ENCODE measurements at places on chromosomes 2 and 18.

GRCh38 chr2:182740701-182741100 lies 24.6 kb downstream of the DNAJC10 start:
- no peak overlapping the region for H3K4me3 ChIP-seq
- DNase-seq, result no peak
- H3K27ac ChIP-seq, result no peak overlapping the region
- no peaks in the 10 kb centered on the region for H3K27me3 ChIP-seq
- peaks cover 2% of the 10 kb centered on the region for H3K4me1 ChIP-seq

DNA sequence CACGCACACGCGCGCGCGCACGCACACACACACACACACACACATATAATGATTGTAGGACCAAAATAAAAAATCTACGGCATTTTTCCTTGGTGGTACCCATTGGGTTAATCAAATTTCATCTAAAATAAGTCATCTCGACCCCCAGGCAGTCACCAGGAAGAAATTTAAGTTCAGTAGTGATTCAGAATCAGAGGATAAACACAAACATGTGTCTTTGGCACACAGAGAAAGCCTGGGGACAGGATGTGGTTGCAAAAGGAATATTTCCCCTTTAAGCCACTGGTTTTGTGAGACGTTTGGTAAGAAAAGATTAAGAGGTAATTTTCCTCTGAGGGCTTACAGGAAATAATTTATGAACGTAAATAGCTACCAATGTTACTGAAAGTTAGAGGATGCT lies 171.6 kb upstream of the PIEZO2 start:
- no peaks in the 10 kb centered on the region for H3K4me1 ChIP-seq
- H3K27me3 ChIP-seq, result peaks cover 12% of the 10 kb centered on the region
- no peak for DNase-seq
- H3K36me3 ChIP-seq, result no peaks in the 10 kb centered on the region
- no peak overlapping the region for H3K4me3 ChIP-seq

GRCh38 chr2:142824756-142825155 lies 52.7 kb upstream of the KYNU start:
- no peak overlapping the region for H3K4me3 ChIP-seq
- no peaks in the 10 kb centered on the region for H3K36me3 ChIP-seq
- H3K4me1 ChIP-seq, result peaks cover 3% of the 10 kb centered on the region
- no peak for DNase-seq

DNA sequence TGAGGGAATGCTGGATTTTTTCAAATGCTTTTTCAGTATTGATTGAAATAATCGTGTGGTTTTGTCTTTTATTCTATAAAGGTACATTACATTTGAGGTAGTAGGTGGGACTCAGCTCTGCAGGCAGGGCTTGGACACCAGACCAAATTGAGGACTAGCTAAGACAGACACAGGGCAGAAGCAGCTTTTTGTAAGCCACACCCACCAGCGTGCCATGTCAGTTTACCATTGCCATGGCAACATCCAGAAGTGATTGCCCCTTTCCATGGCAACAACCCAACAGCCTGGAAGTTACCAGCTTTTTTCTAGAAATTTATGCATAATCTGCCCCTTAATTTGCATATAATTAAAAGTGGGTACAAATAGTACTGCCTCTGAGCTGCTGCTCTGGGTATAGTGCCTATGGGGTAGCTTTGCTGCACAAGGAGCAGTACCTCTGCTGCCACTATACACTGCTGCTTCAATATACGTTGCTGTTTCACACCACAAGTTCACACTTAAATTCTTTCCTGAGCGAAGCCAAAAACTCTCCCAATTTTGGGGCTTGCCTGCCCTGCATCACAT lies 23.6 kb upstream of the VWA3B start:
- no peak overlapping the region for H3K4me3 ChIP-seq
- no peak overlapping the region for H3K27ac ChIP-seq

DNA sequence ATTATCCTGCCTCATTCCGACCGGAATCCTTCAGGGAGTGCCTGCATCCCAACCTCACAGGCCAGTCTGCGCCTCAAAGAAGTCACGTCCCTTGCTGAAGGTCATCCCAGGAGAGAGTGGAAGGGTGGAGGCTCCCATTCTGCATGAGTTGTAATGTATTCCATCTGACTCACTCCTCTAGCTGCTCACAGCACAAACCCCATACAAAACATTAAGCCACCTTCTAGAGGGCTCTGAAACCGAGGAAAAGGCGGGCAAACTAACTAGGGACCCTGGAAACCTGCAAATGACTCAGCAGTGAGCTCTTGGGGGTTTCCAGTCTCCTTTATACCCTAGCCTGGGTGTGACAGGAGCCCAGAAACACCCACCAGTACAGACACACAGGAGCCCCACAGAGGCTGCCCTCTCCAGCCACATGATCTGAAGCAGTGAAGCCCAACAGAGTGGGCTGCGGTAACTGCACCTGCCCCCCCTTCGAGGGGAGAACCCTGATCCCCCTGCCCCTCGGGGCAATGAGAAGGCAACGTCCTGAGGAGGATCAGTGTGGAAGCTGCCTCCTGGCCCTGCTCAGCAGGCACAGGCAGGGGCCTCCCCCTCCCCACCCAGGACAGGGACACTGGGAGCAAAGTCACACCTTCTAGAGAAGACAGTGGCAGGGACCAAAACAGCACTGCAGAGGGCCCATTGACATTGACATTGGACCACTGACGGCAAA lies 69.3 kb upstream of the SNTG2 start:
- peaks cover 64% of the 10 kb centered on the region for H3K27me3 ChIP-seq
- peaks cover 3% of the 10 kb centered on the region for H3K4me1 ChIP-seq
- no peak for DNase-seq
- H3K4me3 ChIP-seq, result no peak overlapping the region
- peaks cover 3% of the 10 kb centered on the region for H3K36me3 ChIP-seq

DNA sequence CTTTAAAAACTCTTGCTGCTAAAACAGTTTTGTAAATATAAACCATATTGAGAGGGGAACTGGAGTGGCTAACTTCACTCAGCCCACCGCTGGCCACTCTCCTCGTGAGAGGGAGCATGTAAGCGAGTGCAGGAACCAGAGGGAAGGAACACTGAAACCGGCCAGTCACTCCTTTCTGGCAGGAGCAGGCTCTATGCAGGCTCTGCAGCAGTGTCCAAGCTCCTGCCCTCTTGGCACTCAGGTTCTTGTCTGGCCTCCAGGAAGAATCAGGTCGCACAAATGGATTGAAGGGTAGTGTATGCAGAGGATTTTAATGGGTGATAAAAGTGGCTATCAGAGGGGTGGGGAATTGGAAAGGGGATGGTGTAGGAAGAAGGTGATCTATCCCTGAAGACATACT lies 157.7 kb downstream of the TMX3 start:
- H3K27ac ChIP-seq, result no peak overlapping the region
- H3K36me3 ChIP-seq, result no peaks in the 10 kb centered on the region
- no peak for DNase-seq
- H3K4me1 ChIP-seq, result no peaks in the 10 kb centered on the region

- DNase-seq, result no peak
- no peak overlapping the region for H3K27ac ChIP-seq
- H3K4me3 ChIP-seq, result no peak overlapping the region
Observed at GRCh38 chr2:116810071-116810470, 1004.4 kb upstream of the DDX18 start.

- H3K27ac ChIP-seq, result no peak overlapping the region
- H3K4me3 ChIP-seq, result no peak overlapping the region
- peaks cover 8% of the 10 kb centered on the region for H3K27me3 ChIP-seq
Observed at GRCh38 chr2:159226608-159227385, 59.7 kb downstream of the WDSUB1 start.

DNA sequence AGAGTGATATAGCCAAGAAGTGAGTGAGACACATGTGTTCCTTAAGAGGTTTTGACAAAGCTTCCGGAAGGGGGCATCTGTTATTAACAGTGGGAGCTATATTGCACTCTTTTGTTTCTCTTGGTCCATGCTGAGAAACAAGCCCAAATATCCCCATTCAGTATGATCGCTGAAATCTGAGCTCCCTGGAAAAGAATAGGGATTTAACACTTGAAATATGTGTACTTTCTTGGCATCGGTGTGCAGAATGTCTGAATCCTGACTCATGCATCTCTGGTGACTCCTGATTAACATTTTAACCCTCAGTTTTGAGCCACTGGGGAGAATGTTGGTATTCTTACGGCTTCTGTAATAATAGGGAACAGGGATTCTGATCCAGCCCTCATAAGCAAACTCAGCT lies 448.1 kb downstream of the TSN start:
- H3K27ac ChIP-seq, result no peak overlapping the region
- no peaks in the 10 kb centered on the region for H3K4me1 ChIP-seq
- H3K27me3 ChIP-seq, result no peaks in the 10 kb centered on the region
- H3K36me3 ChIP-seq, result no peaks in the 10 kb centered on the region
- H3K4me3 ChIP-seq, result no peak overlapping the region
- no peak for DNase-seq

GRCh38 chr2:148720501-148721001 lies 76.0 kb downstream of the EPC2 start:
- H3K27me3 ChIP-seq, result no peaks in the 10 kb centered on the region
- H3K27ac ChIP-seq, result peak overlapping the region; percentile 72
- peaks cover 3% of the 10 kb centered on the region for H3K36me3 ChIP-seq
- DNase-seq, result no peak

DNA sequence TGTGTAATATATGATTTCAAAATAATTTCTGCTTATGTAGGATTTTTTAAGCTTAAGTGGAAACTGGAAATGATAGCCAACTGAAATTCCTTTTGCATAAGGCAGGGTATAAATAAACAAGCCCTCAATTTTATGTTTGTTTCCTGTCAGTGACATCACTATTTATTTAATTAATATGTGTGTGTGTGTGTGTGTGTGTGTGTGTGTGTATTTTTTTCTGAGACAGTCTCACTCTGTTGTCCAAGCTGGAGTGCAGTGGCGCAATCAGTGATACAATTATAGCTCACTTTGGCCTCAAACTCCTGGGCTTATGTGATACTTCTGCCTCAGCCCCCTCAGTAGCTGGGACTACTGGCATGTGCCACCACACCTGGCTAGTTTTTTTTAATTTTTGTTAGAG lies 29.3 kb upstream of the CYP20A1 start:
- peaks cover 4% of the 10 kb centered on the region for H3K36me3 ChIP-seq
- no peak overlapping the region for H3K27ac ChIP-seq

GRCh38 chr2:31138037-31138962 lies at the start of gene GALNT14:
Gene GALNT14 (minus strand): TSS chr2:31138440. CDS start chr2:31138086, 354 bp downstream.
- H3K27ac ChIP-seq, result no peak within 1 kb of the TSS
- peaks cover 9% of the 10 kb centered on the region for H3K4me1 ChIP-seq
- DNase-seq, result no peak
- peaks cover 57% of the 10 kb centered on the region for H3K27me3 ChIP-seq

DNA sequence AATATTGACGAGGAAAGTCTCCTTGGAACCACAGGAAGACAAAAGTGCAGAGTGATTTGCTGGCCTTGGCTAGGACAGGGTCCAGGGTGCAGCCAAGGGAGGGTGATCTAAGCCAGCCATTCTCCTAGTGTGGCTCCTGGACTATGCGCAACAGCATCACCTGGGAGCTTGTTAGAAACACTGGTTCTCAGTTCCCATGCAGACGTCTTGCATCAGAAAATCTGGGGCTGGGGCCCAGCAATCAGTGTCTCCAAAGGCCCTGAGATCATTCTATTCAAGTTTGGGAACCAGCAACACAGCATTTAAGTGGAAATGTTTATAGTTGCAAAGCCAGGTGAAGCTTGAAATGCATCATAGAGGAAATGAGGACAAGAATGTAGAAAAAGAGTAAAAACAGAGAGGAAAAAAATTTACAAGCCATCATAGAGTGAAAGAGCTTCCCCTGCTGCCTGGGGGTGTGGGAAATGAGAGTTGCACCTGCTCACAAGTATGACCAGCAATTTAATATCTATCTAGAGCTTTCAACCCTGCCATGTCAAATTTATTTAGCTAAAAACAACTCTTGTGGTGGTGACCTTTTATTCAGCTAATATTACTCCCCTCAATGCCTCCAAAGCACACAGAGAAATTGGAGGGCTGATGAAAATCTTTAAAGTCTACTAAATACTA lies 54.4 kb upstream of the SEC11C start:
- H3K36me3 ChIP-seq, result peaks cover 2% of the 10 kb centered on the region
- H3K4me3 ChIP-seq, result no peak overlapping the region
- H3K27me3 ChIP-seq, result peaks cover 47% of the 10 kb centered on the region
- H3K27ac ChIP-seq, result no peak overlapping the region

- peak overlapping the region; percentile 55 for H3K4me3 ChIP-seq
- DNase-seq, result no peak
- no peaks in the 10 kb centered on the region for H3K36me3 ChIP-seq
Observed at GRCh38 chr18:7568426-7568825, 1.3 kb downstream of the PTPRM start.

DNA sequence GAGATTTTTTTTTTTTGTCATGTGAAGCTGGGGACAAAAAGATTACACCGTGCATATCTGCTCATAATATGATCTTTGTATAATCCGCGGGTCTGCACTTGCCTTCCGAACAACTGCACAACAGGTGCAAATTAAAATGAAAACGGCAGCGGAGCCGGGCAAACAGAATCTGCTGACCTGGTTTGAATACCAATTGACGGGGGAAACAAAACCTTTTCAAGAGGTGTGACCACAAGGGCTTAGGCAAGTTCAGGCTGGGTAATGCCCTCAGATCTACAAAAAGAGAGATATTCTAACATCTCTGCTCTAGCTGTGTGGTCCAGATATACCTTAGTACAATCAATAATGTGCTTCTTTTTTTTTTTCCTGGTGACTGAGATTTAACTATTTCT lies 88.5 kb downstream of the ZEB2 start:
- H3K4me3 ChIP-seq, result no peak overlapping the region
- no peaks in the 10 kb centered on the region for H3K36me3 ChIP-seq
- H3K4me1 ChIP-seq, result no peaks in the 10 kb centered on the region
- H3K27ac ChIP-seq, result no peak overlapping the region
- peaks cover 11% of the 10 kb centered on the region for H3K27me3 ChIP-seq
- DNase-seq, result no peak

DNA sequence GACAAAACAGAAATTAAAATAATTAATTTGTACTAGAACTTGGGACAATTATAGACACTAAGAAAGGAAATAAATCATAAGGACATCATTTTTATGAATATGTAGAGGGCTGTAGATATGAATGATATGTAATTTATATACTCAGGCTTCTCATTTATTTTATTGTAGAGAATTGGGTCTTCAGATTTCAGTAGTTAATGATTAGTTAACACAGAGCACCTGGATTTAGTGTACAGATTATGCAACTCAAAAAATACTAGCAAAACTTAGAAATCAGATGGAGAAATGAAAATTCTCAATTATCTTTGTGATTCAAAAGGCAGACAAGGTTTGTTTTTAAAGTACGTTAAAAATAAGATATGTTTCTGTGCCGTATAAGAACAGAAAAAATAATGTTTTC lies 1311.7 kb upstream of the SLC39A10 start:
- no peak for DNase-seq
- no peaks in the 10 kb centered on the region for H3K36me3 ChIP-seq
- no peak overlapping the region for H3K4me3 ChIP-seq
- H3K4me1 ChIP-seq, result no peaks in the 10 kb centered on the region
- no peak overlapping the region for H3K27ac ChIP-seq
- H3K27me3 ChIP-seq, result no peaks in the 10 kb centered on the region

DNA sequence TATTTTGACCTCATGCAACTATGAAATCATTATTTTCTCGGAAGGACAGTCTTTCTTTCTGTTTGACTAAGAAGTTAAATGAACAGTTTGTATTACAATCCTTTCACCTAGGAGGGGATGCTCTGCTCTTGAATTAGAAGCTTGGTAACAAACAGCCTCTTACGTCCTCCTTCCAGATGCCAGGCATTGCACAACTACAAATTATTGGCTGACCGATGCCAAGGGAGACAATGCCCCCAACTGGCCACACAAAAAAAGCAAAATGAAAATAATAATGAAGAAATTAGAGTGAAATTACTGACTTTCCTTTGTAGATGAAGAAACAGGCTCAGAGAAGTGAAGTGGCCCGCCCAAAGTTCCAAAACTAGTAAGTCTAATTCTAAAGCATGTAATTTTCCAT lies 177.9 kb downstream of the CYRIA start:
- no peaks in the 10 kb centered on the region for H3K36me3 ChIP-seq
- no peaks in the 10 kb centered on the region for H3K4me1 ChIP-seq
- peaks cover 17% of the 10 kb centered on the region for H3K27me3 ChIP-seq
- no peak overlapping the region for H3K27ac ChIP-seq

- no peak for DNase-seq
- peaks cover 2% of the 10 kb centered on the region for H3K4me1 ChIP-seq
Observed at GRCh38 chr2:134097740-134098139, 156.1 kb upstream of the MGAT5 start.

Data from T-helper 17 cell (primary cell).